BJ (cell line): ENCODE measurements at places on chromosomes 3 and 15.

GRCh38 chr15:80669663-80670273 is 25.3 kb upstream of the ABHD17C start:
- DNase-seq = peak; percentile 19

DNA sequence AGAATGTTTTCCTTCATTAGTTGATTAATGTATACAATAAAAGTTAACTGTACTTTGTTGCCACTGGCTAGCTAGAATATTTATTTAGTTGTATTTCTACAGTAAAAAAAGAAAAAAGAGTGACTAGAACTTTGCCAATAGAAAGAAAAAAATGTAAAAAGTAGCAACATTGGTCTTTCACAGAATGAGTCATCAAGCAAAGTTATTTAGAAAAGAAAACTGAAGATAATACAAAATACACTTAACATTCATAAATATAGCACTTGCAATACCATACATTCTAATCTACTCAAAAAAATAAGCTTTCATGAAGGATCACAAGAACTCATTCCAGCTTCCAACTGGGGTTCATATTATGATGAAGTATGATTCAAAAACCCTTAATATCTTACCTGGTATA is 83.4 kb downstream of the AQR start:
- no peak for DNase-seq

DNA sequence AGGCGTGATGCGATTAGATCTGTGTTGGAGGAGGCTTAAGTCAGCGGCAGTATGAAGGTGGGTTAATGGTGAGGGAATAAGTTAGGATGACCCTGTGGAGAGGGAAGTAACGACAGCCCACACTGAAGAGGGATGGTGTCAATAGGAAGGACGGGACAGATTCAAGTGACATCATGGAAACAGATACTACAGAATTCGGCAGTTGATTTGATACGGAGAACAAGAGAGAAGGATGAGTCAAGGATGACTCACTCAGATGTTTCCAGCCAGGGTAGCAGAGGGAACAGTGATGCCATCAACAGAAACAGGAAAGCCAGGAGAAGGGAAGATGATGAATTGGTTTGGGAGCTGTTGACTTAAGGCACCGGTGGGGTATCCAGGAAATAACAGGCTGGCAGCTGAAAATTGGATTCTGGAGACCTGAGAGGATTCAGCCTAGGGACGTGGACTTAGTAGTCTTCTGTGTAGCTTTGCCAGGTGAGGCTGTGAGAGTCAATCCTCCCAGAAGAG is 38.0 kb downstream of the SHC4 start:
- peak; percentile 59 for DNase-seq

DNA sequence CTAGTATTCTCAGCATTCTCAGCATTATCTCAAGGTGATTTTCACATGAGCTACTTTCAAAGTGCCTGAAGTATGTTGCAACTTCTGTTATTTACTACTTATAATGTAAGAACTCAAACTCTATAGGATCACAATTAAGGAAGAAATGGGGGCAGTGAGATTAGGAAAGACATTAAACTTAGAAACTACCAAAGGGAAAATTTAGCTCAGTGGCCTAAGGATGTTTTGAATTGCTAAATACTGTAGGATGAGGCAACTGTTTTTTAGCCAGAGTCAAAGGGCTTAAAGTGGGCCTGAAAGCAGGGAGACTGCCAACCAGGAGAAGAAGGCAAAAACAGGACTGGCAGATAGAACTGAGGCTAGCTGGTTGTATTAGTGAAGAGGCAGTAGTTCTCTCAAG is 55.5 kb upstream of the MBNL1 start:
- no peak for DNase-seq

- no peak for DNase-seq
Measured at GRCh38 chr15:33678602-33679001, 289.7 kb upstream of the CHRM5 start.

- DNase-seq = no peak
Measured at GRCh38 chr15:74272812-74273211, 36.7 kb downstream of the CCDC33 start.

- no peak for DNase-seq
Measured at GRCh38 chr3:95172164-95172943, 1109.5 kb downstream of the NSUN3 start.

- no peak for DNase-seq
Measured at GRCh38 chr15:88243895-88244787, 12.4 kb downstream of the NTRK3 start.

DNA sequence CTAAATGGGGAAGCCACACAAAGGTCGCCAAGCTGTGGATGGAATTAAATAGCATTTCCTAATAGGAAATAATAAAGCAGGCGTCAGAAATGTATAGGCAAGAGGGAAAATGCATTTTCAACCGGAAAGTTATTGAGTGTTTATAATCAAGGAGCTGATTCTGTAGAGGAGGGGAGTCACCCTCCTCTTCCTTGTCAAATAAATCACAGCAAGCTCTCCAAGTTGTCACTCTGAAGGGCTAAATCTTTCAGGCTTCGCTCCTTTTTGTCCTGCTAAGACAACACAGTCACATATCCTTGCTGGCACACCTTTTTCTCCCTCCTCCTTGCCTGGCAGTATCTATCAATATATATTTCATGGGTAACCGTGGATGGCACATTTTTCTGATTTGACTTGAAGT is 338.4 kb downstream of the SATB1 start:
- DNase-seq = no peak

GRCh38 chr3:168820810-168821415 is 725.2 kb upstream of the GOLIM4 start:
- DNase-seq = no peak

- DNase-seq = no peak
Measured at GRCh38 chr3:170423001-170423615, 4.4 kb downstream of the CLDN11 start.

GRCh38 chr15:67167091-67167490 is 87.4 kb downstream of the AAGAB start:
- no peak for DNase-seq

DNA sequence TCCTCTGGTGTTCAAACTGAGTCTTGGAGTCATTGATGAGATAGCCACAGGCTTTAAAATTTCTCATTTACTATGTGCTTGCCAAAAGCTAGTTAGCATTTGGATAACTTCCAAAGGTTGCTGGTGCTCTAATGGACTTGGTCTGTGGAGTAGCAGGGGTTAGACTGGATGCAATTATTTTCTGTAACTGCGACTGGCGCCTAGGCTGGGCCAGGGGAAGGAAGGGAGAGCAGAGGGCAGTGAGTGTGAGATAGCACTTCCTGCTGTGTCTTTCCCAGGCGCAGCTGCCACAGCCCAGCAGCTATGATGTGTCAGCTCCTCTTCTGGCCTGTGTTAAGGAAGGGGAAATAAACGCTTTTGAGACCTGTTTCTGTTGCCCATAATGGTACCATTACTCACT is 98.6 kb downstream of the MYRIP start:
- DNase-seq = no peak

DNA sequence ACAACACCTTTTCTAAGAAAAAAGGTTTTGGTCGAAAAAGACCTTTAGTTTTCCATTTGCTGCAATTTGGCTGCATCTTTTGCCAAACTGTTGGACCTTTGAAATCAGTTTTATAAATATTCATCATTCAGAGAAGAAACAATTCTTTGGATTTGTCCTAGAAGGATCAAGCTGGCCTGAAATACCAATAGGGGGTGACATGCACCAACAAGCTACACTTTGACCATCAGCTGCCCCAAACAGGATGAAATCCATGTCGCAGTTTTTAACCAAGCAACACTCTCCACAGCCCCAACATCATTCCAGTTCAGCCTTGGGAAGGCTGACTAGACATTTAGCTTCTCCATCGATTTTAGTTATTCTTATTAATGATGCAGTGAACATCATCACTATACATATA is 9.8 kb downstream of the RPL15 start:
- no peak for DNase-seq

DNA sequence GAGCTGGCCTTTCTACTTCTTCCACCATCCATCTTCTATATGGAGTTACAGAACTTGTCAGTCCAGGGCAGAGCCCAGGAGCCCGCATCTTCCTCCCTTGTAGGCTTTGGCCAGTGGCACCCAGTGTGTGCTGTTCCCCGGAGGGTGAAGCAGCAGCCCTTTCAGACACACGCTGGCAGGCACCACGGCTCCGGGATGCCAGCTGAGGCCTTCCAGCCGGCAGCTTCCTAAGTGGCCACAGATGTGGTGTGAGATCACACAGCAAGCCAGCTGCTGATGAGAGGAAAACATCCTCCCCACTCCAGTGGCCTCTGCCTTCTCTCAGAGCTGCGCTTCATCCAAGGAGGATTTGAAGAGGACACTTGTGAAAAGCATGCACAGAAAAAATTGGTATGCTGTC is 24.1 kb downstream of the CRABP1 start:
- no peak for DNase-seq

DNA sequence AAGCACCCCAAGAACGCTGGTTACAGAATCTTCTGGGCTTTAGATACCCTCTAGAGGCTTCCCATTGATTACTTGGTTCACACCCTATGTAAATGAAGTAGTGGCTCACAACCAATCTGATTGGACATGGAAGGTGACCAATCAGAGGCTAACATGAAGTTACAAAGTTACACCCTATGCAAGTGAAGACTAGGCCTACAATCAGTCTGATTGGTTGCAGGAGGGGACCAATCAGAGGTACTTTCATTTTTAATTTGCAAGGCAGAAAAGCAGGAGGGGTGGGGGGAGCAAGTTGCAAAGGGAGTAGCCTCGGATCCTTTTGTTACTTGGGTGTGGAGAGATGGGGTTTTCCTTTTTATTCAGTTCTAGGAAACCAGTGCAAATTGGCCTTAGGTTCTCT is 11.1 kb upstream of the RTP2 start:
- DNase-seq = no peak

- DNase-seq = no peak
Measured at GRCh38 chr3:17742880-17743657, 638 bp upstream of the TBC1D5 start.

DNA sequence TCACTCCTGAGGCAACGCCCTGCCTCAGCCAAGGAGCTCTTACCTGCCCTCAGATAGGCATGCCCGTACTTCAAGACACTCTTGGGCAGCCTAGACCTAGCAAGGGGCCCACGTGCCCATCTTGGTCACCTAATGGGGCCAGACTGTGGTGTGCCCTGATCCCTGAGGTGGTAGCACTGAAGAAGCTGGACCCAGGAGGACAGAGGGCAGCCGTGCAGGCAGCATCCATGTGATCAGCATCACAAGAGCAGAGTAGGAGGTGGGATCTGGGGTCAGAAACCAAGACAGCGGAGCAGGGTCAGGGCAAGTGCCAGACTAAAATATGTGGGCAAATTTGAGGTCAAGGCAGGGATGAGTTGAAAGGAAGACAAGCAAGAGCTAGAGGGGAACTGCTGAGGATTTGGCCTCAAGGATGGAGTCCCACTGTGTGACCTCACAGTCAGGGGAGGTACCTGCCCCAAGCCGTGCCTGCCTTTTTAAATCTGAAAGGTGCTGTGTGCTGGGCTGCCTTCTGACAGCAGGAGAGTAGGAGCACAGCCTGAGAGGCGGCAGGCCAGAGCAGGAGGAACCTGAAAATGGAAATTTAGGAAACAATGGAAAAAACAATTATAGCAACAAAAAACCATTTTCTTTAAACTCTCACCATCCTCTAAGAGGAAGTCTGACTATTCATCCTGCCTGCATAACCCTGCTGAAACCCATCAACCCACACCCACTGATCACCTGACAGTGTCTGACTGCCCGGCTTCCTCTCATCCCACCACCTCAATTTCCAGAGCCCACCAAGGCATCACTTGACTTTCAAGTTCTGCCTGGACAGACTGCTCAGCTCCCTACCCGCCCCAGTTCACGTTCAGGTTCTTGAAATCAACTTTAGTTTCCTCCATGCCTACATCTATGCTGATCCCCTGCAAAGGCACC is 7.3 kb downstream of the ZBTB38 start:
- no peak for DNase-seq

GRCh38 chr3:49602877-49603411 is 48.7 kb downstream of the BSN start:
- DNase-seq = no peak

DNA sequence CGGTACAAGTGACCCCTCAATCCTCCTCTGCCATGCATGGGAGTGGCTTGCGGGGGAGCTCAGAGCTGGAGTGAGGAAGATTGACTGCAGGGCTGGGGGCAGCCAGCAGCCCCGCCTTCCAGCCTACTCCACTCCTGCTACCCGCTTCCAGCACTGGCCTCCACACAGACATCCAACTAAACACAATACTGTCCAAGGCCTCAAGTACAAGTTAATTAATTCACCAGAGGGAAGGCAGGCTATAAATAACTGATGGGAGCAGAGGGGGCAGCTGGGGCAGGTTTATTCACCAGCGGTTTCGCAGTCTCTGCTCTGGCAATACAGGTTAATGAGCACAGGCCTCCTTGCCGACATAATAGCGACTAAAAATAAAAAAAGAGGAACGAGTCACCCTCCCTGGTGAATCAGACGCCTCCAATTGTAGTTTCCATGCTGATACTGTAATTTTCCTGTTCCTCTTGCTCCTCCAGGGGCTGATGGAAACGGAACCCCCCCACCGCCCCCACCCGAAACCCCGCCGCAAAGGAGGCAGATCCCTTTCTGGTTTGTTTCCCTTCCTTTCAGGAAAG is 166.4 kb upstream of the TLE3 start:
- DNase-seq = no peak

DNA sequence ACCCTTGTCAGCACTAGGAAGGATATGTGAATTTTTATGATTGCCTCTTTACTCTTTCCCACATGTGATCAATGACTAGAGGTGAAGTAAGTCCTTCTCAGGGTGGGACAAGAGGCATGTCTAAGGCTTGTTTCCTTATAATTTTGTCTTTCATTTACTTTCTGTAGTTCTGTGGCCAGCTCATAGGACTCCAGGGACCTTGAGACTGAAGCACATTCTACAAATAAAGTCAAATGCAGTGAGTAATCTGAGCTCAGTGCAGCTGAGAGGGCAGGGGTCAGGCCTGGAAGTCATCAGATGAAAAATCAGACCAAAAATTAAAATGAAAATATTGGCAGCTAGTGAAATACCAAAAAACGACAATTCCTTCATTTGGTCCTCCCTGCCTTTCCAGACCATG is 424.7 kb upstream of the THBS1 start:
- no peak for DNase-seq

- DNase-seq = no peak
Measured at GRCh38 chr15:73338606-73339374, 30.0 kb downstream of the HCN4 start.

- DNase-seq = peak; percentile 27
Measured at GRCh38 chr3:3560591-3561311, 238.5 kb upstream of the LRRN1 start.

DNA sequence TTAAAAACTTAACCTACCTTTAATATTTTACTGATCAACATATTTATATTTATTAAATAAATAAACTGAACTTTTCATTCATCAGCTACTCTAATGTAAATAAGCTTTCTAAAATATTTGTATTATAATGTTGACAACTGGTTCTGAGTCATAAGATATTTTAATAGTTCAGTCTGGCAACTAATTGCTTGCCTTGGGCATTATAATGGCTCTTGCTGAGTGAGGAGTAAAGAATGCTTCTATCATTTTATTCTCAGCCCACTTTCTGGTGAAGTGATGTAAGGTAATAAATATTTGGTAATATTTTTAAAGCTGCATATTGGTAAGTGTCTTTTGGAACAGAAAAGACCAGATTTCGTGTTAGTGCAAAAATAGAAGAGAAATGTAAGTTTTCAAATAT is 81.5 kb downstream of the DIPK2A start:
- peak; percentile 79 for DNase-seq
